ENCODE measurements at places on chromosomes 2 and 18.

GRCh38 chr2:240561325-240561971 lies 1.3 kb downstream of the DUSP28 start:
- DNase-seq: no peak

DNA sequence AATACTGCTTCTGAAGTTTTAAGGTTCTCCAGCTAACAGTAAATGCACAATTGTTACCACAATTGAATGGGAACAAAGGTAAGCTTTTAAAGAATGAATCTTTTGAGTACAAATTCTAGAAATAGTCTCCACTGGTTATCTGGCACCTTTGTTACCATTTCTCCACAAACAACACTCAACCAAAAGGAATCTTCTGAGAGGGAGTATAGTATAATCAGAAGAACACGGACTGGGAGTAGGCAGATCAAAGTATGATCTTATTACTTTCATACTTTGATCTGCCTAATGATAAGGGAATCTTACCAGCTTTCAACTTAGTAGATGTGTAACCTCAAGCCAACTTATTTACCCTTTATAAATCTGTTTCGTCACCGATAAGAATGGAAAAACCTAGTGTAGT lies 1.4 kb downstream of the CEP76 start:
- no peak for DNase-seq

DNA sequence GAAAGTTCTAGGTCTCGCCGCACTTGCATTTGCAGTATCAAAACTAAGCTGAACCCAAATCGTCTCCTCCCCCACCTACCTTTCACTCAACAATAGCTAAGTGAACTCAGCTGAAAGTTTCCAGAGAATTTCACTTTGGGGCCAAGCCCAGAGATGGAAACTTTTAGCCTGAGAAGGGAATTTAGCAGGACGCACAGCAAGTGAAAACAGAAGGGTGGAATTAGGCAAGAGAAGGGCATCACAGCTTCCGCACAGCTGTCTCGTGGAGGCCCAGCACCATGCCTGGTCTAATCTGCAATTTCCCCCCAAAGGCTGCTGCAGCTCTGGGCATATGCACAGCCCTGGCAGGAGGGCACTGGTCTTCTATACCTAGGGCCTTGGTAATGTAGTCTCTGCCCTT lies 262.0 kb downstream of the TNS1 start:
- DNase-seq: no peak

GRCh38 chr2:68974946-68975665 lies 670 bp downstream of the GKN1 start:
- DNase-seq: no peak

GRCh38 chr2:71614976-71615766 lies 161.8 kb downstream of the DYSF start:
- no peak for DNase-seq

GRCh38 chr2:8004250-8004681 lies 677.6 kb upstream of the ID2 start:
- DNase-seq: no peak

GRCh38 chr2:146697307-146697706 lies 1147.5 kb upstream of the ACVR2A start:
- no peak for DNase-seq

GRCh38 chr2:98607741-98608115 lies 584 bp downstream of the COA5 start:
- DNase-seq: no peak

- no peak for DNase-seq
These were observed 240.6 kb downstream of the TFCP2L1 start for GRCh38 chr2:121044412-121044811.

DNA sequence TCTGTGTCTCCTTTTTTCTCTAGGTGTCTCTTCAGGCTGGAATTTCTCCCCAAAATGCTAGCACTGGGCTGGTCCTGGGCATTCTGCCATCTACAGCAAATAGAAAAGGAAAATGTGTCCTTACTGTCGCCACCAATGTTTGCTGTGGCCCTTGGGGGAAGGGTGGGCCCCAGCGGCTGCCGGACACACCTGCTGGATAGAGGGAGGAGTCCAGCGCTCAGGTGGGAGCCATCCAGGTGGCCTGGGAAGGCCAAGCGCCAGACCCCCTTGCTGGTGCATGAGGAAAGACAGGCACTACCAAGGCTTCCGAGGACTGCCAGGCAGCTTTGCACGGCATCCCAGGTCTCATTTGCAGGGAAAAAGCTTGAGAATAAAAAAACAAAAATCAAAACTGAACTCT lies 147.7 kb upstream of the GATA6 start:
- DNase-seq: no peak

GRCh38 chr2:5692561-5693286 lies 540 bp downstream of the SOX11 start:
- no peak for DNase-seq

GRCh38 chr2:42947809-42948600 lies 155.6 kb upstream of the HAAO start:
- DNase-seq: no peak

DNA sequence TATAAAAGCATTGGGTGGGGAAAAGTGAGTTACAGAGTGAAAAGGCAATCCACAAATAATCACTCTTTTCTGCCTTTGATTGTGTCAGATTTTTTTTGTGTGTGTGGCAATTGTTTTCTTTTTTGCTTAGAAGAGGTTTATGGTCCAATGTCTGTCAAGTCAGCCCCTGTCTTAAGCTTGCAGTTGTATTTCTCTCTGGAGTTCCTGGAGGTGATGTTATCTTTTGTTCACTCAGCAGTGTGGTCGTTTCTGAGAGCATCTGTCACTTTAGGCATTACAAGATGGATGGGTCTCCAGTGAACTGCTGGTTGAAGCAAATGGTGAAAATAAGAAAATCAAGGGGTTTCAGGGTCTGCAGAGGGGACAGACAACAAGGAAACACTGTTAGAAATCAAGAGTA lies 121.3 kb downstream of the GREB1L start:
- no peak for DNase-seq

DNA sequence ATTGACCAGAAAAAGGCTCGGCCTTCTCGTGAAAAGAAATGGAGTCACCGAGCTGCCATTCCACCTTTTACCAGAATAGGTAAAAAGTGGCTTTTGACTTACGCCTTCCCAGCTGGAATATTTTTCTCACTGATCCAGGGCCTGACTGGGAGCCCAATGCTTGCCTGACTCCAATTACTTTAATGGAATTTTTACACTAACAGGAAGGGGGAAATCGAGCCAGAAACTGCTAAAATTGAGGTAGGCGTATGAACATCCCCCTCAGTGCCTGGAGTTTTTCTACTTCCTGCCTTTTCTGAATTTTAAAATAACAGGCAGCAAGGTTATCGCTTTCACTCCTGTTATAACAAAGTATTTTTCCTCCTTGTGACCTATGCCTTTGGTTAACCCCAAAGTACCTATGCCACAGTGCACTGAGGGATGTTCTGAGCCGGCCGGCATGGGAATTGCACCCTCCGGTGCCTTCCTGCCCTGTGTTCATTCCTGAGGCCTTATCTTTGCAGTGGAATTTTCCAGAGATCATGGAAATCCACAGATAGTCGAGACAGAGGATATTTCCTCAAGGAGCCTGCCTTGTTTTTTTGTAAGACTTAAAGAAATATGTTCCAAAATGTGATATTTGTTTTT lies 18.3 kb upstream of the RPL31 start:
- DNase-seq: no peak

DNA sequence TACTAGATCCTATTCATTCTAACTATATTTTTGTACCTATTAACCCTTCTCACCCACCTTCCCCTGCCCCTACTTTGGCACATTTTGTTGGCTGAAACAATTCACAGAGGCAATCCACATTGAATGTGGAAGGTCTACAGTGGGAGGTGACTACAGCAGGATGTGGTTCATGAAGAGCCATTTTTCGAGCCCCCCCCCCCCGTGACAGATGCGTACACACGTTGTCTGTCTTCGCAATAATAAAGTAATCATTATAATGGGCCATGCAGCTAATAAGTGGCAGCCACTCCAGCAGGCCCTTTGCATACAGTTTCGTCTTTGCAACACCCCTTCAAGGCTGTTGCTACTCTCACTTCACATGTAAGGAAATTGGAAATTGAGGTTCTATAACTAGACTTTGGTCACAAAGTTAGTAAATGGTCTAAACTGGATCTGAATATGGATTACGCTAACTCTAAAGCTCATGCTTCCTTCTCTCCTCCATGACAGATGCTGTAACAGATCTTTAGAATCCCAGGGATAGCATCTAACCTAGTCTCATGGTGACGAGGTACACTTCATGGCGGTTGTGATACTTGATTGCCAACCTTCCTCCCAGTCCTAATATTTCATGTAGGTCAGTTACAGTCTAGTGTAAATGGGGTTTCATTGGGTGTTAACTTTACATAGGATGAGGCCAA lies 176.8 kb downstream of the MYCN start:
- DNase-seq: no peak

DNA sequence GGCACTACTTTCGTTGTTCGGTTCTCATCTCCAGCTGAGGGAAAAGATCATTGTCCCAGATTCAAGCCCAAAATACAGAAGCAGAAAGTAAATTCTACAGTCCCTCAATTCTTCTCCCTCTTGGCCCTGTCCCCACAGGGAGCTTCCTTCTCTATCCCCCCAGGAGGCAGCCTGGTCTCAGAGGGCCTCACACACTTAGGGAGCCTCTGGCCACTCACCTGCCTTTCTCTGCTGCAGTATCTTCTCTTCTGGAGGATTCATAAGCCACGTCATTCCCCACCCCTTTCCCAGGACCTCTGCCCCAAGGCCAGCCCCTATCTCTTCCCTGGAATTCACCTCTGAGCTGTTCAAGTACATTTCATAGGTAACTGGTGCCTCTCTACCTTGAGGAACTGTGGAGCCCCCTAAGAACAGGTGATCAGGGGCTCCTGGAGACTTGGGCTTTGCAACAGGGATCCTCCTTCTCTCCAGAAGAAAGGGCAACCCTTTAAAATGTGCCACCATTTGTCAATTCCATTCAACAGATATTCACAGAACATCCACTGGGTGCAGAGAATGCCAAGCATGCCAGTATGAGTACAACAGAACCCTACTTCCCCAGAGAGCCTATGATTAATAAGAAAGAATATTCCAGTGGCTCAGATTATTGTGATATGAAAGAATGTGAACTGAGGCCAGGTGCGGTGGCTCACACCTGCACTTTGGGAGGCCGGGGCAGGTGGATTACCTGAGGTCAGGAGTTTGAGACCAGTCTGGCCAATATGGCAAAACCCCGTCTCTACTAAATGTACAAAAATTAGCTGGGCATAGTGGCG lies 72.9 kb downstream of the CIB4 start:
- DNase-seq: no peak

- DNase-seq: no peak
These were observed 48.9 kb upstream of the ATG16L1 start for GRCh38 chr2:233202531-233202944.

DNA sequence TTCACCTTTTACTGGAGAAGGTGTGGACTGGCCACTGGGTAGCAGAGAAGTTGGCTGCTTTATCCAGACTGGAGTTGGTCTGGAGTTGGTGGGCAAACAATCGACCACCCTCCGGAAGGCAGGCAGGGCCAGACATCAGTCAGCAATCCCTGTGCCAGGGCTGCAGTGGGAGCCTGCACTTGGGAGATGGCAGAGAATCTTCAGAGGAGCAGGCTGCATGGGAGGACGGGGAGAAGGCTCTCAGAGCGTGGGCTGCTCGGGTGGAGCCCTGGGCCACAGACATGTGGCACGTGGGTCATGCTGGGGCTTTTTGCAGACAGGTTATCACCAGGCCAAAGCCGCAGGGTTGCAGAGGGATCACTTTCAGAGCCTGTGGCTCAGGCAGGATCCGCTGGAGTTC lies 29.6 kb downstream of the SLC9A4 start:
- no peak for DNase-seq

- no peak for DNase-seq
These were observed 416.9 kb upstream of the ID2 start for GRCh38 chr2:8264981-8265380.

DNA sequence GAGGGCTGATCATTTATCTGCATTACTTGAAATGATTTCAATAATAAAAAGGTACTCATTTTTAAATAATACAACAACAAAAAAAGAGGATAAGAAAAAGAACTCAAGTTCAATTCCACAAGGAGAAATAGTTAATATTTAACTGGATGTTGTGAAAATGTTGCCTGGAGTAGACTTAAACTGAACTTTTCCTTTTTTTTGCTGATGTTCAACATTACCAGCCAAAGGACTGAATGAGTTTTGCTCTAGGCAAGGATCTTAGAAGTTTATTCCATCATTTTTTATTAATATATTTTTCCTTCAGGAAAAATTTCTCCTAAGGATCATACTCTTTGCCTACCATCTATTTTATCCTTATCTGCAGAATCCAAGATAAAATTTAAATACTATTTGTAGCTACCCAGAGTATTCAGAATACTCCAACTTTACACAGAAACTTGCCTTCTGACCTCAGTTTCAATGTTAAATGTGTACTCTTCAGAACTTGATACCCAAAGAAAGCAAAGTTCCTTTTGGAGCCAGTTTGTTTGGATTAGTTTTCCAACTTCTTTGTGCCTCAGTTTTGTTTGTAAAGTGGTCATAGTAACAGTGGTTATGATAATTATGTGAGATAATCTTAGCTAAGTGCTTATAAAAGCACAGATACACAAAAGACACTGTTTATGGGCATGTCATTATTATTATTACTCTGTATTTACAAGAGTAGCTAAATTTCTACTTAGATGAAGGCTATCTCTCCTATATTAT lies 12.8 kb downstream of the CKAP2L start:
- no peak for DNase-seq

- DNase-seq: no peak
These were observed 163.3 kb downstream of the LRRC30 start for GRCh38 chr18:7394050-7394659.

DNA sequence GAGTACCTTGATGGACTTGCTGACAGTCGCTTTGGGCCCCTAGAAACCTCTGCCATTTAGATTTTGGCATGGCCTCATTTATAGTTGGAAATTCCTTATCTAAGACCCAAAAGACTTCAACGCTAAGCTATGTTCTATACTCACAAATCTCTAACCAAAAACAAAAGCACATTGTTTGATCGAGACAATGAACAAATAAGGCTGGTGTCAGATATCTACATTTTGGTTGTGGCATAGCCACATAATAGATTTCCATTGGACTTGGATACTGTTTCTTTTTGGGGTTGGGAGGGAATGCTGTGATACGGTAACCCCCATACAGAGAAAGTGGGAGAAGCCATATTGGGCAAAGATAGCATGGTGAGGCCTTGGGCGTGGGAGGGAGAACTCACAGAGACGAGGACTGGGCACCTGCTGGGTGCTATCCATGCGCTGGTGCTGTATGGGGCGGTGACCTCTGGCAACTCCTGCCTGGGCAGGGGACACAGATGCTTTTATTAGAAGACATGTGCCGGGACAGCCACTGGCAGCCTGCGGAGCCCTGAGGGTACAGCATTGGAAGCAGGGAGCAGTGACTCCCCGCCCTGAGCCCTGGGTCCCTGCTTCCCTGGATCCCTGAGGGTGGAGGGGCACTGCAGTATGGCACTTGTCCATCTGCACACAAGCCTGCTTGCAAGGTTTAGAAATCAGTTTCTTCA lies 97.1 kb downstream of the ASAP2 start:
- no peak for DNase-seq

- DNase-seq: no peak
These were observed 99.8 kb upstream of the ARHGAP28 start for GRCh38 chr18:6629635-6630140.

Data from stimulated activated CD8-positive, alpha-beta memory T cell treated with anti-CD3 and anti-CD28 coated beads, Interleukin-7, amount 100 ng/mL, for 4 hours (primary cell).